AG04449 (cell line): ENCODE measurements at places on chromosomes 2 and 18.

DNA sequence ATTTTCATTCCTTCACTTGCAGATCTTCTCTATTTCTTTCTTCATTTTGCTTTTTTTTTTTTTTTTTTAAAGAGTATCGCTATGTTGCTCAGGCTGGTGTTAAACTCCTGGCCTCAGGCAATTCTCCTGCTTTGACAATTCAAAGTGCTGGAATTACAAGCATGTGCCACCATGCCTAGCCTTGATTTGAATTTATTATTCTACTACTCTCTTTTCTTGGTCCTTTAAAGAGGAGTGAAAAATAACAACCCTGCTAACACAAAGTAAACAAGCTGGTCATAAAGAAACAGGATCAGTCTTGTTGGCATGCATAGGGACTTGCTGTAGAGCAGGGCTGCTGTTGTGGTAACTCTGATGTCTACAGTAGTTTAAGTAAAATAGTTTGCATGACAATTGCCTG is 1615.3 kb upstream of the ZEB2 start:
- DNase-seq, result no peak

DNA sequence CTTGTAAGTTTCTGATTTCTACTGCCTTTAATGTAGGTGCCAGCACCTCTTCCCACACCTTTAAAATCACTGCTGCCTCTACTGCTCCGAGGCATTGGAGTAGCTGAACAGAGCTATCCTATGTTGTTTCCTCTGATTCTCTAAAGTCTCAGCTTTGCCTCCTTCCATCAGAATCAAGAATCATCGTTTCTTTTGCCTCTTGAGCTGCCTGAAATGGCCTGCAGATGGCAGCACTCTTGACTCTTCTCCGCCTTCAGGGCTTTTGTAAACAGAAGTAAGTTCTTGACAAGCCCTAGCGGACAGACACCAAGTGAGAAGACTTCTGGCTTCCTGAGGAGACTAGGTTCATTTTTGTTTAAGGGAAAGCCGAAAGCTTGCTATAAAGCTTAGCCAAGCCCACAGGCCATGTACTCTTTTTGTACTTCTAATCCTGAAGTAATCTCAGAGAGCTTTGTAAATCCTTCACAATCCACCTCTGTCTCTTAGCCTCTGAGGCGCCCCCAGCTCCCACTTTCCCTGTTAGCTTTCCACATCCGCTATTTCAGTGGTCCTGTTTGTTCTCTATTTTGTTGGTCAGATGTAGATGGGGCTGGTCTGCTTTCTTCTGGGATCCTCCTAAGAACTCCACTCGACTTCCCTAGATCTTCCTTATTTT is 48.4 kb downstream of the GTF3C3 start:
- peak; percentile 10 for DNase-seq

DNA sequence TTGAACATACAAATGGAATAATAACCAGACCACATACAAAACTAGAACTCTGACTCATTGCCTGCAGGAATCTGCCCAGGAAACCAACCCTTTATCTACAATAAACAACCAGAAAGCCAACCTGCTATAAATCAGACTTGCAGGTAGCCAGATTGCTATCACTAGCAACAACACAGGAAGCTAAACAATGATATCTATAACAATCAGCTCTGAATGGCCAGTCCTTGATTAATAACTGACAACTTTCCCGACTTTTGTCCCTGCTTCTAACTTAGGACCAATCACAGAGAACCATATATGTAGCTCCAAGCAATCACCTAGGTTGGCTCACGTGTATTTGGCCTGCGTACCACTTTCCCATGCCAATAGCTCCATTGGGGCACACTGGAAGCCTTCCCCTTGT is 470.8 kb downstream of the RIT2 start:
- no peak for DNase-seq

- no peak for DNase-seq
Observed at GRCh38 chr2:160197587-160197986, 2.5 kb downstream of the ITGB6 start.

- DNase-seq, result no peak
Observed at GRCh38 chr2:227634201-227634600, 16.9 kb downstream of the SCYGR4 start.

DNA sequence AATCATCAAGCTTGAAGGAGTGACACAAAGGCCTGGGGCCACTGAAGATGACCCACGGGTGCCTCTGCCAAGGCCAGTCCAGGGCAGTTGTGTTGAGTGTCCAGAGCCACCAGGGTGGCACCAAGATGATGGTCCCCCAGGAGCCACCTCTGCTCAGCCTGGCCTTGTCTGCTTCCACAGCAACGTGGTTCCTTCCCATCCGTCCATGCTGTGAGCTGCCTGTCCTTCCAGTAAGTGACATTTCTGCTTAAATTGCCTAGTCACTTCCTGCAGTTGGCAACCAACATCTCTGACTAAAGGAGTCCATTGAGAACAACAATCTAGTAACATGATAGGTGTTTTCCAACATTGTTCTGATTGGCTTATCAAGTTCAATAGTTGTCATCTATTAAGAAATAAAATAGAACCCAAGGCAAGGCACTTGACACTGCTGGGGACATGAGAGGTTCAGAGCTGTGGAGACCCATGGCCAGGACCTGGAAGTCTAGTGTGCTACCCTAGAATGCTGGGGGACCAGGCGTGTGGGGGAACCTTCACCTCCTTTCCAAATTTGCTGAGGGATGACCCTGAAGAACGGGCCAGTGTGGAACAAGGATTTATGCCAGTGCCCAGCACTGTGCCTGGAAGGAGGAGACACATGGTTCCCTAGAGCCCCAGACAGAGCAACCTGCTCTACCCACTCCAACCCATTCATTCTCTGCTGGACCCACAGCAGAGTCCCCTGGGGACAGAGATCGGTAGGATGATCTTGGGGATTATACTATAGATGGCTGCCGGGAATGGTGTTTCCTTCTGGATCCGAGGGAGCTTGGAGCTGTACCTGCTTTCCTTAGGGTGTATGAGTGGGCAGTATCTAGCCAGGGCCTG is 98.9 kb upstream of the EPC2 start:
- no peak for DNase-seq

GRCh38 chr2:112047537-112048235 is 7.4 kb upstream of the TMEM87B start:
- no peak for DNase-seq

GRCh38 chr2:210956101-210956500 is 399.7 kb downstream of the CPS1 start:
- no peak for DNase-seq
